Stimulated activated CD8-positive, alpha-beta memory T cell treated with anti-CD3 and anti-CD28 coated beads, Interleukin-2, amount 100 ng/mL, for 1 hour (primary cell): ENCODE measurements at places on chromosomes 1 and 21.

- no peak for DNase-seq
Observed at GRCh38 chr1:46284597-46285564, 18.5 kb downstream of the LRRC41 start.

GRCh38 chr21:28196981-28197380 is 795.7 kb downstream of the LTN1 start:
- no peak for DNase-seq

DNA sequence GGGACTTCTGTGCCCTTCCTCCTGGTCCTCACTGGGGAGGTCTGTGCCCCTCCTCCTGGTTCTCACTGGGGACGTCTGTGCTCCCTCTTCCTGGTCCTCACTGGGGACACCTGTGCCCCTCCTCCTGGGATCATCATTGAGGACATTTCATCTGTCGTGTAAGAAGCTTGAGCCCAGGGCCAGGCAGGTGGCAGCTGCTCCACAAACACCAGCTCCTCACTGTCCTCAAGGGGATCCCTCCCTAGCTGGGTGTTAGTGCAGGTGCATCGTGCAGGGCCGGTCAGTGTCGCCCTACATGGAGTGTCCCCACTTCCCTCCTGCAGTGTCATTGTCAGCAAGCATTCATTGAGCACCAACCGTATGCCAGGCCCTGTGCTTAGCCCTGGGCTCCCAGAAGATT is 312.7 kb downstream of the PTPRU start:
- DNase-seq = no peak

GRCh38 chr1:34013136-34013535 is 149.3 kb downstream of the HMGB4 start:
- no peak for DNase-seq

DNA sequence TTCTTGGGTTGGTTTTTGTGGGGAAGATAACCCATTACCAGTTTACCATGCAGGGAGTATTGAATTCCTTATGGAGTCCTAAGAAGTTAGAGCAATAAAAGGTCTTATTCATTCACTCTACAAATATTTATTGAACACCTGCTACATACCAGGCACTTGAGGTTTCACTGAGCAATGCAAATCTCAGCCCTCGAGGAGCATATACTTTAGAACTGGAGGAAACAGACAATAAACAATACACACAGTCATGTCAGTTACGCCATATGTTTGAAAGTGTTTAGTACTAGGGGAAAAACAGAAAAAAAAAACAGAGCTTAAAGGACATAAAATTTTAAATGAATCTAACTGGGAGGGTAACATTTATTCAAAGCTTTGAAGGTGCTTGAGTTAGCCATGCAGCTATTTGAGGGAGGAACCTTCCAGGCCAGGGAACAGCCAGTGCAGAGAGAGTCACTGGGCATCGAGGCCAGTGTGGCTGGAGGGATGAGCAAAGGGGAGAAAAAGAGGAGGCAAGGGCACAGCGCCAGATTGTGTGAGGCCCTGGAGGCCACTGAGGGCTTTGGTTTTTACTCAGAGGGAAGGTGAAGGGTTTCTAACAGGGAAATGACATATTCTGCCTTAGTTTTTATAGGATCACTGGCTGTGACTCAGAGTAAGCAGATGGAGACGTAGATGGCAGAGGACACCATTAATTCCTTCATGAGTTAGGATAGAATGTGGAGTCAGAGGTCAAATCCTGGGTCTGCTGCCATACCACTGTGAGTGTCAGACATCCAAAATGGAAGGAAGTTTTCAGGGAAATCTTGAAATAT is 32.7 kb downstream of the C1orf21 start:
- no peak for DNase-seq

DNA sequence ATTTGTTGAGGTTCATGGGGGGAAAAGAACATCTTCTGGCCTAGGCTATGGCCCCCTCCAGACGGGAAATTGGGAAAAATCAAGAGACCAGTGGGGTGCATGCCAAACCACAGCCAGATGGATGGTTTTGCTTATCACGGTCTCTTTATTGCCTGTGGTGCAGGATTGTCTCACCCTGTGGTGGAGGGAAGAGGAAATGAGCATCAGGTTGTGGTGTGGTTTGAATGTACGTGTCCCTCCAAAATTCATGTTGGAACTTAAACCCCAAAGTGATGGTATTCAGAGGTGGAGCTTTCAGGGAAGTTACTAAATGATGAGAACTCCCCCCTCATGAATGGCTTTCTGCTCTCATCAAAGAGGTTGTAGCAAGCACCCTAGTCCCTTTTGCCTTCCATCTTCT is 525.7 kb downstream of the NPHP4 start:
- DNase-seq = no peak

GRCh38 chr1:78038071-78038470 is 7.7 kb upstream of the GIPC2 start:
- no peak for DNase-seq

DNA sequence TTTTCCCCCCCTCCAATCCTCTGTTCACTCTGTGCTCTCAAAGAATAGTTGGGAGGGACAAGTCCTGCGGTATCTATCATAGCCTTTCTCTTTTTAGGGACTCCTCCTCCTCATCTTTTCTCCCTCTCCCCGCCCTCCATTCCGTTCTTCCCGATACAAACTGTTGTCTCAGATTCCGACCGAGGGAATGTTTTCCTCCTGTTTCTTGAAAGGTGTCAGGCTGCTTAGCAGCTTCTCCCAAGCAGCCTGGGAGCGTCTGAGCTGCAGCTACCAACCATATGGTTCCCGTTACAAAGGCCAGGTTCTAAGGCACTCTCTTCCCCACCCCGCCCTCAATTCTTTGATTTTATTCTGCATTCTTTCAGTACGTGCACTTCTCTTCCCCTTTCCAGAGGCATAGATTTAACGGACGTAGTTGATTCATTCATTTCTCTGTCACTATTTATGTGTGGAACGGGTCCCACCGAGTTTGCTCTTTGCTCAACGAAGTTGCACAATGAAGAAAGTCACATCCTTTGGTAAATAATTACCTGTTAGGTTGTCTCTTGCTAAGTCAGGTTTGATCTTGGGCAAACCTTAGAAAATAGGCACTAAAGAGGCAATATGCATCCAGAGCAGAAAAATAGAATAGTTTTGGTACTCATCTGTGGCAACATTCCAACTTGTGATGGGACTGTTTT is 2.8 kb downstream of the ADGRL2 start:
- no peak for DNase-seq

GRCh38 chr1:150829751-150830150 is 21.7 kb upstream of the CTSK start:
- DNase-seq = no peak

DNA sequence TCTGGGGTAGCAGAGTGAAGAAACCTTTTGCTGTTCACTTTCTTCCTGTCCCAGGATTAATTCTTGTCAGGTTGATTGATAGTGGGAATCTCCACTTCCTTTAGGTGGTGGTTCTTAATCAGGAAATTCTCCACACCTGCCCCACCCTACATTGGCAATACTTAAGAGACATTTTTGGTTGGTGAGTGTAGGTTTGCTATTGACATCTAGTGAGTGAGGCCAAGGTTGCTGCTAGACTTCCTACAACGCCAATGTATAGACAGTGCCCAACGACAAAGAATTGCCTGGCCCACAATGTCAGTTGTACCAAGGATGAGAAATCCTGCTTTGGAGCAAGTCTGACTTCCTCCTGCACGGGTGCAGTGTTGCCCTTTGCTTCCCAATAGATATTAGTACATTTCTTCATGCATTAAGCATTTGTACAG is 38.5 kb downstream of the MAP3K7CL start:
- DNase-seq = no peak
